Upper lobe of left lung (tissue), 6 donors: ENCODE measurements at places on chromosomes 16 and 17. TPM values are rescaled to one million over a fixed set of nuclear protein-coding genes. Genes with fewer than 3 reads are reported as not detected.

ZNF469 gene
- 0.98 TPM for total RNA-seq

MPP3 gene
- total RNA-seq, result 142 TPM

OVCA2 gene
- 20.1 TPM for total RNA-seq

TMC8 gene
- 10.8 TPM for total RNA-seq

FMNL1 gene
- 107 TPM for total RNA-seq

KRT17 gene
- total RNA-seq, result 20.1 TPM

BAIAP2 gene
- total RNA-seq, result 120 TPM
